Suppressor macrophage (primary cell): ENCODE measurements at places on chromosomes 16 and 17.

DNA sequence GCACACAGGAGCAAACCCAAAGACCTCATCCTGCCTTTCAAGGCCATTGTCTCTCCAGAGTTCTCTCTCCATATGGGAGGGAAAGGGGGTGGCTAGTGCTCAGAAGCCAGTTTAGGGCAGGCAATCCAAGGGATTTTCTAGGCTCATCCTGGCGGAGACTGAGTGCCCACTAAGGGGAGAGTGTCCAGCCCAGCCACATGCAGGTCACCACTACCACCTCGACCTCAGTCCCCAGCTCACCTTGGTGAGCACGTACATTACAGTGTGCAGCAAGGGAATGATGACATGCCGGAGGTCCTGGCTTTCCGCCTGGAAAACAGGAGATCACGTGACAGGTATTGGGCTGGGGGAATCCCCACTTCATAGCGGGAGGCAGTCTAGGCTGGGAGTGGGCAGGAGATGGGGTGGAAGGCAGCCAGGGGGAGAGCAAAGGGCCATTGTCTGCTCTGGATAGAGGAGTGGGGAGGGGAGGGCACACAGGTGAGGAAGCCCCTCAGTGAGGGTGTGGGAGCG, 29.9 kb downstream of the PIK3R6 start:
- DNase-seq, result no peak

DNA sequence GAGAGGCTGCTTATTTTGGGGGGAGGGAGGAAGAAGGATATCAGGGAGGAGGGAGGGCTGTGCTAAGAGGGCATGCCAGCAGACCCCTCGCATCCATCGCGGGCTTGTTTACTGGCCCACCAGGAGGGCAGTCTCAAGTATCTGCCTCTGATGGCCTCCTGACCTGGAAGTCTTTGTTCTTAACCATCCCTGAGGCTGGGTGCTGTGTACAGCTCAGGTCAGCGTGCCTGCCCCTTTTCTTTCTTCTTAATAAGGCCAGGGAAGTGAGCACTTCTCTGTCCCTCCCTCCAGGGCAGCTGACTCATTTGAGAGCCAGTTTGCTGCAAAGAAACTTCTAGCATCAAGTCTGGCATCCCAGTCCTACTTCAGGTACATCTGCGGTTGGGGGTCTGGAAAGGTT, 157.0 kb downstream of the CCDC182 start:
- DNase-seq, result no peak

GRCh38 chr16:88936008-88936555, 40.9 kb downstream of the CBFA2T3 start:
- peak; percentile 69 for DNase-seq

DNA sequence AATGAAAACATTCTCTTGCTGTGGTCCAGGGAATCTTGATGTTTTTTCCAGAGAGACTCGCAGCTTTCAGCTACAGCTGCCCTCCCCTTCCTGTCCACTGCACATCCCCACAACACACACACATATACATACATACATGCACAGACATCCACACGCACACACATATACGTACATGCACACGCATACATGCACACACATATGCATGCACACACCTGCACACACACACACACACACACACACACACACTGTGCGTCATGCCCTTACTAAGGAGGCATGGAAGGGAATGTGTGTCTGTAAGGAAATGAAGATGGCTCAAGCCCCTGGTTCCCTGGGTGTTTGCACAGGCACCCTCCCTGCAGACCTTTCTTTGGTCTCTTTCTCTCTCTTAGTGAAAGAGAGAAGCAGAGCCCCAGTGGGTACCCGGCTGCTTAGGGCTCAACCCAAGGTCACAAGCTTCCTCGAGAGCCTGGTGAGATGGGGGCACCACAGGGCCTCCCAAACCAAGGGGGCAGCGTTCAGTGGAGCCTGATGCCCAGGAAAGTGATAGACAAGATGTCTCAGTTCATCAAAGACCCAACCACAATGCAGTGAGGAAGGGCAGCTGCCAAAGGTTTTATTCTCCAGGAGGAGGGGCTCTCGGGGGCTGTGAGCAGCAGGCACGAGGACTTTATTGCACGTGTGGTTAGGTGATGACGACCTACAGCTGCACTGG, 33.3 kb downstream of the TNFRSF13B start:
- DNase-seq, result no peak

GRCh38 chr16:17748044-17748719, 277.4 kb upstream of the XYLT1 start:
- DNase-seq, result no peak

- DNase-seq, result no peak
Measured at GRCh38 chr16:49599281-49599680, 225.7 kb downstream of the C16orf78 start.

- peak; percentile 73 for DNase-seq
Measured at GRCh38 chr17:80254396-80255251, 6.0 kb upstream of the RNF213 start.

DNA sequence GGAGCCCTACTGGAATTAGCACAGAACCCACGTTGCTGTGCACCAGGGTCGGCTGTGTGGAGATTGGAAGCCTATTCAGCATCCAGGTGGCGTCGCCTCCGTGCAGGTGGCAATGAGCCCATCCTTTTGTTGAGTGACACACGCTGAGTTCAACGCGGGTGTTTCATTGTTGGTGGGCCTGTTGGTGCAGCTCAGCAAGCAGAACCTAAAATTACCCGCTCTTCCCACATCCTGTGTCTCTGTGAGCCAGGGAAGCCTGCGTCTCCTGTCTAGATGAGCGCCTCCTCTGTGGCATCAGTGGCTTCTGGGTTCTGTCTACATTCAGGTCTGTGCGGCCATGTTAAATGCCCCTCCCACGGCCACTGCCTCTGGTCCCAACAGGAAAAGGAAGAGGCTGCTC, 14.5 kb downstream of the CD2BP2 start:
- no peak for DNase-seq

- no peak for DNase-seq
Measured at GRCh38 chr17:79223953-79224352, 149.3 kb downstream of the ENGASE start.

GRCh38 chr17:7651665-7652387, 1.1 kb downstream of the ATP1B2 start:
- no peak for DNase-seq

DNA sequence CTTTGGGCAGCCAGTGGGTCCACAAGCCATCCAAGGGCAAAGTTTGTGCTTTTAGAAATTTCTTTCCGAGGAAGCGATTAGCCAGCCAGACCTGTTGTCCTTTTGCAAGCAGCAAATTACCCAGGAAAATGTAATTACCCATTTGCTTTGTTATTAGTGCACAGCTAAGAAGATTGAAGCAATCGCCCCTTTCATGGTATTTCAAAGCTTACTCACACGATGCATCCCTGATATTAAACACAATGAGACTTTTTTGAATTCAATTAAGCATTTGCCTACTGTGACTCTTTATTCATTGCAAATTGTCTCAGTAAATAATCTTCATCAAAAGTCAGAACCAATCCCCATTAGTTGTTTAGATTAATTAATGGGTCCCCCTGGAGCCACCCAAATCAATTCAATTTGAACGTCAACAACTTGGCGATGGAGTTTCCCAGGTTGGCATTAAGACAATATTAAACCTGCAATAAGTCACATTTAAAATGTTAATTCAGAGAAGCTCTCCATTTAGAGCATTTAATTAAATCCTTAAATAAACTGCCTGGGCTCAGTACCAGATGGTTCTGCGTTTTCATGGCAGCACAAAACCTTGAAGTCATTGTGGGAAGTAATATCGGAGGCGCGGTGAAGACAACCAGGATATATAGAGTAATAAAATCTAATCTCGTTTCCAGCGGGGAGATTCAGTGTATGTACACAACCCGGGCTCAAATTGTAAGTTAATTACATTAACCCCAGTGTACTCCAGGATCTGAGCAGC, 366.2 kb upstream of the TNRC6C start:
- no peak for DNase-seq

GRCh38 chr16:84505249-84506187, 1.1 kb upstream of the MEAK7 start:
- no peak for DNase-seq

GRCh38 chr17:45346216-45347015, 29.6 kb upstream of the MAP3K14 start:
- DNase-seq, result no peak

GRCh38 chr17:19410875-19411620, at the start of gene RNF112:
RNF112 (plus strand) TSS chr17:19411232; CDS start chr17:19411409, 177 bp downstream.
- no peak for DNase-seq

DNA sequence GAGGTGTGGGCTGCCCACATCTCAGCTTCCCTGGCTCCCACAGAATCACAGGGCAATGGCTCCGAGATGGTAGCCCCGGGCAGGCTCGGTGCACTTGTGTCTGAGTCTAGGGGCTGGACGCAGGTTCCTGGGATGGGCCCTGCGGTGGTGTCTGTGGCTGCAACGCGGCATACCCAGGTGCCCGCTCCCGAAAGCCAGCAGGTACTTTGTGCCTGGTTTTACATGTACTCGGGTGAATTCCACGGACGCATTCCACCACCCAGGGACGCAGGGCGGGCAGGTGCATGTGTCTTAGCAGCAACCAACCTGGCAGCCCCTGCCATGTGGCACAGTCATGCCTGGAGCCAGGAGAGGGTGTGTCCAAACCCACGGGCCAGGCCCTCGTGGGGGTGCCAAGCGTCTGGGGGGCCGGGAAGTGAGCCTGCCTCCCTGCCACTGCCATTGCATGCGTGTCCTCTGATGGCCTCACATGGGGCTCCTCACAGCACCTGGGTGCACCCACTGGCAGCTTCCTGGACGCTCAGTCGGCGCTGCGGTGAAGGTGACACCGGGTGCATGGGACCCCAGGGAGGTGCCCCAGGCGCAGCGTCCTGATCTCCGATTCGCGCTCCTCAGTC, 4.4 kb upstream of the TMEM204 start:
- no peak for DNase-seq

DNA sequence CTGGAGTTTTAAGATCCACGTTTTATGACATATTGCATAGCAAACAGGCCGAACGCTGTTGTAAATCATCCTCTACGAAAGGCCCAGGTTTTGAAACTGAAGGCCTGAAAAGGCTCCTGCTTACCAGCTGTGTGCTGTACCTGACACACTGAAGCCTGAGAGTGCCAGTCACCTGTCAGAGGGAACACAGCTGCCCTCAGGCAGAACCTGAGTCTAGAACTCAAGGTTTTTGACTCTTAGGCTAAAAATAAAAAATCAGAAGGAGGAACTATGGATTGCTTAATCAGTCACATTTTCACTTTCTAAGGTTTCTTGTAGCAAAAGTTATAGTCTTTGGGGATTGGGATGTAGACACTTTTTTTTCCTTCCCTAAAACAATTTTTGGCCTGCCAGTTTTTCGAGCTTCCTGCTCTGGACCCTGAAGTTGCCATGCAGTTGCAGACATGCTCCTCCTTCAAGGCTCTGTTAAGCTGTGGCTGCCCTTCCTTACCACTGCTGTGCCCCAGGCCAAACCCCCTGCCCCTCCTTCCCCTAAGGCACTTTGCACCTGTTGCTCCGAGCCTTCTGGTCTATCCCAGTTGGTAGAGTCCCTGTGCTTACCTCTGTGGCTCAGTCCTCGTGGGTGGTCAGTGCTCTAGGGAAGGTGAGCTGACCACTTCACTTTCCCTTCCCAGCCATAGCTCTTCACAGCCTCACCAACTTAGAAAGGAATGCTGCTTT, 56.6 kb downstream of the TENT4B start:
- DNase-seq, result peak; percentile 27

- DNase-seq, result no peak
Measured at GRCh38 chr17:52828621-52829020, 670.1 kb upstream of the CA10 start.

DNA sequence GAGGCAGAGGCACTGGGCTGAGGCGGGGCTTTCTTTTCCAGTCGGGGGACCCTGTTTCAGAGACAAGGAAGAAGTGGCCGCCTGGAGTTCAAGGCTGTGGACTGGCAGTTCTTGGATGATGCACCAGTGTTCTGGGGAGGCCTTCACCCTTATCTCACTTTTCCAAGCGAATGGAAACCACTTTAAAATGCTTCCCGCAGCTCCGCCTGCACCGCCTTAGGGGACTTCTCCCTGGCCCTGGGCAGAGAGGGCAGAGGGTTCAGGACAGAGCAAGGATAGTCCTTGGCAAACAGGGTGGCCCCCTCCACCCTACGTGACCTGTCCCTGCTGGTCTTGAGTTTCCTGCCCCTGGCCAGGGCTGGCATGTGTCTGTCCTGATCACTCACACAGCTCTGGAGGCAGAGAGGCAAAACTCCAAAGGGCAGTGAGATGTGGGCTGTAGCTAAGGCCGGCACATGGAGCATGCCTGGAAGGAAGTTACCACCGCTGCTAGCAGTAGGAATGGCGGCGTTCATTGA, 20.6 kb downstream of the RTN4RL1 start:
- DNase-seq, result no peak

GRCh38 chr17:40410082-40410481, 7.6 kb downstream of the TOP2A start:
- no peak for DNase-seq

- no peak for DNase-seq
Measured at GRCh38 chr16:47578033-47578432, 116.9 kb downstream of the PHKB start.

- no peak for DNase-seq
Measured at GRCh38 chr16:11161974-11162373, 94.0 kb downstream of the SOCS1 start.

DNA sequence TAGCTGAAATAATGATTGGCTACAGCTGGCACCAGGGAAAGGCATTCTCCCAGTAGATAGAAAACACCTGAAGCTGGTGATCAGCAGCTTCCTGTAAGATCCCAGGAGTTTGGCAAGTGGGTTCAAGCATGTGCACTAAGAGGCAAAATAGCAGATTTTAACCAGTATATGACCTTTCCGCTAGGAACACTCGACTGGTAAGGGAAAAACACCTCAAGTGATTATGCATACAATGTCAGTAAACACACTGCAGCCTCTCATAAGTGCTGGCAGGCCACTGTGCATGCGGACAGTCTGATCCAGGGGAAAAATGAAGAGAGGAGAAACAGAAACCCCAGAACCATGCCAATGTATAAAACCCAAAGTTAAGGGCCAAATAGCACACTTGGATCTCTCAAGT, 49.0 kb upstream of the HLF start:
- DNase-seq, result no peak

GRCh38 chr17:42459801-42460281, 1.2 kb downstream of the ATP6V0A1 start:
- no peak for DNase-seq

- no peak for DNase-seq
Measured at GRCh38 chr17:30942308-30943079, 20.7 kb downstream of the ADAP2 start.

GRCh38 chr16:10849736-10850477, 27.1 kb upstream of the CIITA start:
- no peak for DNase-seq
